CD8-positive, alpha-beta memory T cell (primary cell): ENCODE measurements at places on chromosomes 7 and 10.

GRCh38 chr7:15560968-15561367 lies 847 bp downstream of the AGMO start:
- no peak for DNase-seq

- no peak for DNase-seq
Observed at GRCh38 chr7:15675379-15675778, 11.1 kb downstream of the MEOX2 start.

DNA sequence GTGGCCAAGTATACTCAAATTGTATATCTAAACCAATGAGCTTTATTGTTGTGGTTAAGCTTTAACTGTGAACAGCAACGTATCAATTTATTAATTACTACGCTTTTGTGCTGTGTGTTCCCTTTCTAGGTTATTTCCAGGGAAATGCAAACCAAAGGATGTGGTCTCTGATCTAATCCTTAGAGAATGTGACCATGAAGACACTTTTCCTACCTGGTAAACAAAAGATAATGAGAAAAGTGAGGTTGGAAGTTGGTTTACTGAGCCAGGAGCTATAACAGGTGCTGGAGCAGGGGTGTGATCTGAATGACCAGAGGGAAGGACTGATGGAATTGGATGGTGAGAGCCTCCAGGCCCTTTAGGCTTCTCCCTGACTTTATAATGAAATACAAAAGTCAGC lies 25.4 kb upstream of the CALU start:
- DNase-seq = no peak

DNA sequence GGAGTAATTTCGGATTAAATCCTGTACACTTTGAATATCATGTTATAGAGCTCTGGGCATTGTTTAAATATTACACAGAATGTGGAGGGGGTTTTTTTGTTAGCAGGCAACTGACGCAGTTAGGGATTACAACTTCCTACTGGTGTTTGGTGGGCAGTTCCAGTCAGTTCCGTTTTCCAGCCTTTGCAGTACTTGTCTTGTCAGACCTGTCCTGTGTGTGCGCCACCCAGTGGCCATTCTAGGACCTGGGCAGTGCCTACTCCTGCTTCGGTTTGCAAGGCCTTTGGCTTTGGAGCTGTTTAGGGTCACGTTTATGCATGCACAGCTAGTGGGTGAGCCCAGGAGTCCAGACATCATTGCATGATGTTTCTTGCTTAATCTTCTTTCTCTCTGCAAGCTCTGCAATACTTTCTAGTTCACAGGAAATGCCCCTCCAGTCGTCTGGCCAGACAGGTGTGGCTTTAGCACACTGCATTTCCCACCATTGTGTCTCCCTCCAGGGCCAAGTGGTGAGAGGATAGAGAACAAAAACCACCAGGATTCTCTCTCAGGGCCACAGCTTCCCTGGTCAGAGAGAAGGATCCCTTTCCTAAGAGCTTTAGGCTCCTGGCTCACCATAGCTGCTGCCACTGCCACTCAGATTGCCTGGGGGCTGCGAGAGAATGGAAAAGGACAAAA lies 96.5 kb upstream of the TARP start:
- DNase-seq = peak; percentile 77

GRCh38 chr7:78742694-78743093 lies 710.8 kb downstream of the MAGI2 start:
- no peak for DNase-seq

- DNase-seq = peak; percentile 47
Observed at GRCh38 chr10:103416436-103417147, 20.2 kb downstream of the PDCD11 start.

DNA sequence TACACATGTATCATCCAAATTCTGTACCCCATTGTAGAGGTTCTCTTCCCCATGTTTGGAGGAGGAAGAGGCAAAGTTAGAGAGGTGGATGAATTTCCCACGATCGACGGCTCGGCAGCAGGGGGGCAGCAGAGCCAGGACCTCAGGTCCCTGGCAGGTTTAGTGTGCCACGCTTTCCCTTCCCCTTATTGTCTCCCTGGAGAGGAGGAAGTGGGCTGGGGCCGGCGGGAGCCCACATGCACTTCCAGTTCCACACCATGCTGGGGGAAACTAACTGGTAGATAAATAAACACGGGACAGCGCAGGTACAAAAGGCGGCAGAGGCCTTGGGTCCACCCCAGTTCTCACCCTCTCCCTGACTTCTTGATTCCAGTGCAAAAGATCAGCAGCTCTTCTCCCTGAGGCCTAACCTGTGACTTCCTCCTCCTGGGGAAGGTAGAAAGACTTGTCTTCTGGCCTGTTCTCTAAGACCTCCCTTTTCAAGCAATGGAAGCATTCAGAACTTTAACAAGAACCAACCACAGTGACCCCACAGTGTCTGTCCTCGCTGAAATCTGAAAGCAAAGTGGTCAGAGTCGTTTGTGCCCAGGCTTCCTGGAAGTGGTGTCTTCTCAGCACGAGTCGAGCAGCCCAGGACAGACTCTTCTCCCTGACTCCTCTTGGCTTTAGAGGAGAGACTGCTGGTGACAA lies 30.5 kb upstream of the SRGN start:
- DNase-seq = no peak

GRCh38 chr7:113561446-113561845 lies 357.4 kb downstream of the PPP1R3A start:
- no peak for DNase-seq

DNA sequence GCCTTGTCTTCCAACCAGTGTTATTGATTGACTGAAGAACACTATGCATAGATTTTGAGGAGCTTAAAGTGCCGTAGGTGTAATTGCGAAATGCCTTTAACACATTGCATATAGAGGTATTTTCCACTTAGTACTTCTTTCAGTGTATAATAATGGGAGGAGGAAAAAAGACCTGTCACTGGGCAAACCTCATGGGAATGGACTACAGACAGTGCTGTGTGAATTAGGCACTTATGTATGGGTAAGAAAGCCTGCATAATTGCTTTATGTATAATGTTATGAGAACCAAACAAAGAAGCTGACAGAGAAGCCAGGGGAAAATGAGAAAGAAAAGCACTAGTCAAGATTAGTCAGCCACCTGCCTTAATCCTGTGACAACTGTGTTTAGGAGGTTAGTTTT lies 12.4 kb upstream of the SCRN1 start:
- no peak for DNase-seq

- no peak for DNase-seq
Observed at GRCh38 chr10:31958856-31959255, 30.2 kb upstream of the ARHGAP12 start.

GRCh38 chr7:80999100-80999499 lies 80.2 kb upstream of the SEMA3C start:
- no peak for DNase-seq

- peak; percentile 78 for DNase-seq
Observed at GRCh38 chr7:150481186-150481920, 30.9 kb downstream of the GIMAP8 start.

DNA sequence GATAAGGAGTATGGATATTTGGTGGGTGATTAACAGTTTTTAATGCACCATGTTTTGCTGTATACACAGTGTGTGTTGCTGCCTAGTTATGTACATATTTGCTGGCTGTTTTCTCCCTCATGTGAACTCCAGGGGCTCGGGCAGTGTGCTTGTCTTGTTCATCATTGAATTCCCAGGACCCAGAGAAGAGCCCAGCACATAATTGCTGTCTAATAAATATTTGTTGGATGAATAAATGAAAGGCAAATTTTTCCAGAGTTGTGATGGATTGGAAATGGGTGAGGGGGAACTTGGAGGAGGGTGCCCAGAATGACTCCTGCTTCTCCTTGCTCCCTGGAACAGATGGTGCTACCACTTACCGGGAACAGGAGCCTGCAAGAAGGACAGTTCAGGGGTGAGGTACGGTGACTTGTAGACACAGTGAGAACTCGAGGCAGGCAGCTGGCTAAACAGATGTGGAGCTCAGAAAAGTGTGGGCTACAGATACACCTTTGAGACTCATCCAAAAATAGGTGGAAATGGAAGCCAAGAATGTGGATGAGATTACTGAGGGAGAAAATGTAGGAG lies 586.8 kb upstream of the MGMT start:
- no peak for DNase-seq

DNA sequence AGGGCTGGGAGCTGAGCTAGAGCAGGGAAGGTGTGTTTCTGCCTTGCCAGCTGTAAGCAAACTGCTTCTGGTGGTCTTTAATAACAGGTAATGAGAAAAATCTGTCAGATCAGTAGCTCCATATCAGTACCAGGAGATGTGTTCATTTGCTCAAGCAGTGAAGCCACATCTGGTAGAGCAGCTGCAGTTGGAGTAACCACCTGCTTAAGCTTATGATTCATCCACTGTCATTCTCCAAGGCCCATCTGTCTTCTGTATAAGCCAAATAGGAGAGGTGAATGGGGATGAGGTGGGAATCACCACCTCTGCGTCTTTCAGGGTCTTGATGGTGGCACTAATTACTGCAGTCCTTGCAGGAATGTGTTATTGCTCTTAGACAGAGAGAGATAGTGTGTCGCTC lies 18.4 kb upstream of the COBL start:
- no peak for DNase-seq

DNA sequence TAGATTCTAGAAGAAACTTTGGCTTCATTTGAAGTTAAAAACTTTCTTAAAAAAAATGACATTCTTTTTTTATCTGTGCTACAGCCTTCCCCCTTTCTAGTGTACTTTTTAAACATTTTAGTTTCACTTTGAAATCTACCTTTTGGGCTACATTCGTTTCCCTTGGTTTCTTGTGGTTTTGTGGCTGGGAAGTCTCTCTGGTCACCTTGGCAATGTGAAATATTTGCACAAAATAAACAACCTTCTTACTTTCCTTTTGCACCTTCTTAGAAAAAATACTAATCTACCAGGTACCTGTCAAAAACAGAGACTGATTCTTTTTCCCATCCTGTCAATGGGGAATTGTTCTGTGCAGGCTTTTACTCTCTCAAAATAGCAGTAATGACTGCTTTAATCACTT lies 350.2 kb downstream of the GATA3 start:
- peak; percentile 52 for DNase-seq

GRCh38 chr10:6603142-6604125 lies 23.4 kb upstream of the PRKCQ start:
- no peak for DNase-seq

DNA sequence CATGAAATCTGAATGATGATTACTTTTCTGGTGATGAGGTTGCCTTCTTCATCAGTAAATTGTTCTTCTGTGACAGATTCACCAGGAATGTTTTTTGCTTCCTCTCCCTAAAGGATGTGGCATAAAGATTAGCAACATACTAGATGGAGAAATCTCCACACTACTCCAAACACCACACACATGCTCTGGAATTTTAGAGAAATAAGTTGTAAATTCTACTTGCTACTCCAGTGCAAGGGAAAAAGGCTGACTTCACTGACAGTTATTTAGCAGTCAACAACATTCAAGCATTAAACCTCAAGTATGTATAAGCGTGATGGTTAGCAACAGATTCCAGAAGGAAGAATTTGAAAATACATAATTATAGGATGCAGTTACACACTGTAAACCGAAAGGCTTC lies 137.9 kb upstream of the CCDC6 start:
- DNase-seq = no peak

- DNase-seq = no peak
Observed at GRCh38 chr7:27083646-27084045, 12.2 kb downstream of the HOXA1 start.

DNA sequence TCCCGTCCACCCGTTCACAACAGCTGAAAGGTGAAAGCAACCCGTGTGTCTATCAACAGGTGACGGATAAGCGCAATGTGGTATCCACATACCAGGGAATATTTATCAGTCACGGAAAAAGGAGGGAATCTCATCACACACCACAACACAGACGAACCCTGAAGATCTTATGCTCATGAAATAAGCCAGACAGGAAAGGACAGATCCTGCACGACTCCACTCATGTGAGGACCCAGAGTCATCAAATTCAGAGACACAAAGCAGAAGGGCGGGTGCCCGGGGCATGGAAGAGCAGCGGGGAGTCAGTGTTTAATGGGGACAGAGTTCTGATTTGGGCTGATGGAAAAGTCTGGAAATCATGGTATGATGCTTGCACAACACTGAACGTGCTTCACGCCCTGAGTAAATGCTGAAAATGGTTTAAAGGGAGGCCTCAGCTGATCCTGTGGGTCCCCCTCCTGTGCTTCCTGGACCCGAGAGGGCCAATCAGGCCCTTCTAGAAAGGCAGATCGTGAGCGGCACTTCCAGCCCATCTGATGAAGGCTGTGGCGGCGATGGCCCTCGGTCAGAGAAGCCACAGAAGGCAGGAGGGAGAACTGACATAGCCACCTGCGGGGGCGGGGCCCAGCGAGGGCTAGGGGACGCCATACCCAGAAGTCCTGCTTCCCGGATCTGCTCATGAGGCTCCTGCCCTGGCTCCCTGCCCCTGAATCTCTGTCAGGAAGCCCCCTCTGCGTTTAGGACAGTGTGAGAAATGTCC lies 19.1 kb downstream of the WDR86 start:
- no peak for DNase-seq

- DNase-seq = peak; percentile 6
Observed at GRCh38 chr10:77926566-77927401, at the start of gene DLG5. Gene DLG5 (minus strand): TSS chr10:77926755. CDS start chr10:77926520, 235 bp downstream.

DNA sequence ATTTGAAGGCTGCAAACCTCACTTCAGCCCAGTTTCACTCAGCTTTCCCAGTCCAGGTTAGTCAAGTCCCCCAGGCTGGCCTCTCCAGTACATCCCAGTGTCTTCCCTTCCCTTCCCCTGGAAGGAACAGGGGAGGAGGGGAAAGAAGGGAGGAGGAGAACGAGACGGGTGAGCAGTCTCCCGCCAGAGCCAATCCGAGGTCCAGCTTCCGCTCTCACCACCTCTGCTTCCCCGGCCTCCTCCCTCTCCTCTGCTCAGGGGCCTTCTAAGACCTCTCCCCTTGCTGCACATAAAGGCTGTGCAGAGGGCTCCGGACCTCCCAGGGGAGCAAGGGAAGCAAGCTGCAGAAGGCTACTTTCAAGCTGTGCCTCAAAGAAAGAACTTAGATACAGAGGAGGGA lies 4.1 kb downstream of the ATG9B start:
- no peak for DNase-seq

DNA sequence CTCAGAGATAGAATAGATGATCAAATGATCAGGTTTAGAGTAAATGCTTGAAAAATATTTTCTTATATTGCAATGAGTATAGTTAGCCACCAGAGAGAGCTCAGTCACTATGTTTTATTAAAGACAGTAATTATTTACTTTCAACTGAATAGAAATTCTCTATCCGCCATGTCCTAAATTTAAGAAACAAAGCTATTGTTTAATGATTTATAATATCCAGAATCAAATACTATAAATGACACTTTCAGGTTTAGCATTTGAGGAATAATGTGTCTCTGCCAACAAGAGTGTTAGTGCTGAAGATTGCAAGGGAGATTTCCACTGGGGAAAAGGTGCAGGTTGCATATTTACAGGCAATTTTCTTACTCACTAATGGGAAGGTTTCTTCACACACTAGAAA lies 184.7 kb downstream of the DGKB start:
- DNase-seq = no peak
